ENCODE measurements at places on chromosomes 13 and 19. TPM values are rescaled to one million over a fixed set of nuclear protein-coding genes. Genes with fewer than 3 reads are reported as not detected.

The ERICH4 gene
- 6.3 TPM for polyA plus RNA-seq

The FREM2 gene
- polyA plus RNA-seq: 52.7 TPM

The CLEC4G gene
- not detected for polyA plus RNA-seq

The CBY2 gene
- 0.58 TPM for polyA plus RNA-seq

The KIR3DL1 gene
- polyA plus RNA-seq: not detected

The GRK1 gene
- 0.07 TPM for polyA plus RNA-seq

The PEAK3 gene
- not detected for polyA plus RNA-seq

The OXGR1 gene
- polyA plus RNA-seq: 5.8 TPM

The SSC5D gene
- polyA plus RNA-seq: 1.1 TPM

The RABAC1 gene
- 45.4 TPM for polyA plus RNA-seq

The TNFSF9 gene
- polyA plus RNA-seq: 0.20 TPM

The TMEM272 gene
- 0.42 TPM for polyA plus RNA-seq

The DNAAF3 gene
- polyA plus RNA-seq: 7.5 TPM

The KHSRP gene
- polyA plus RNA-seq: 280 TPM

The FLT1 gene
- 33.8 TPM for polyA plus RNA-seq

The TPTE2 gene
- 0.57 TPM for polyA plus RNA-seq

The OVOL3 gene
- not detected for polyA plus RNA-seq

The C2CD4C gene
- 1.5 TPM for polyA plus RNA-seq

The LILRB4 gene
- polyA plus RNA-seq: 1.3 TPM

The CD320 gene
- 27.0 TPM for polyA plus RNA-seq

The C19orf73 gene
- polyA plus RNA-seq: 0.20 TPM

The ATP13A1 gene
- polyA plus RNA-seq: 54.5 TPM

The LILRB3 gene
- 0.76 TPM for polyA plus RNA-seq

The LINGO3 gene
- not detected for polyA plus RNA-seq

The RFXAP gene
- polyA plus RNA-seq: 18.5 TPM

The RFPL4AL1 gene
- 0.25 TPM for polyA plus RNA-seq

The S1PR2 gene
- 11.9 TPM for polyA plus RNA-seq

The IFNL1 gene
- not detected for polyA plus RNA-seq

The GAS6 gene
- 17.4 TPM for polyA plus RNA-seq

The GAPDHS gene
- polyA plus RNA-seq: not detected

The PRSS57 gene
- polyA plus RNA-seq: 0.18 TPM

The ESD gene
- 243 TPM for polyA plus RNA-seq

The SBK2 gene
- polyA plus RNA-seq: 1.1 TPM

The RYR1 gene
- 9.6 TPM for polyA plus RNA-seq

The CGB2 gene
- polyA plus RNA-seq: not detected

The HCN2 gene
- 0.32 TPM for polyA plus RNA-seq

Measured in left kidney (tissue), 8 donors.